ENCODE measurements at places on chromosomes 11 and 22. TPM values are rescaled to one million over a fixed set of nuclear protein-coding genes. Genes with fewer than 3 reads are reported as not detected.
A peak's percentile ranks its signal among the peaks of the same experiment; 100 is the strongest.

Gene MMP13
- not detected for total RNA-seq

Gene LDHAL6A
- not detected for total RNA-seq

Gene SYT13
- total RNA-seq: 0.19 TPM

Gene KLHL35
- 0.72 TPM for total RNA-seq

DNA sequence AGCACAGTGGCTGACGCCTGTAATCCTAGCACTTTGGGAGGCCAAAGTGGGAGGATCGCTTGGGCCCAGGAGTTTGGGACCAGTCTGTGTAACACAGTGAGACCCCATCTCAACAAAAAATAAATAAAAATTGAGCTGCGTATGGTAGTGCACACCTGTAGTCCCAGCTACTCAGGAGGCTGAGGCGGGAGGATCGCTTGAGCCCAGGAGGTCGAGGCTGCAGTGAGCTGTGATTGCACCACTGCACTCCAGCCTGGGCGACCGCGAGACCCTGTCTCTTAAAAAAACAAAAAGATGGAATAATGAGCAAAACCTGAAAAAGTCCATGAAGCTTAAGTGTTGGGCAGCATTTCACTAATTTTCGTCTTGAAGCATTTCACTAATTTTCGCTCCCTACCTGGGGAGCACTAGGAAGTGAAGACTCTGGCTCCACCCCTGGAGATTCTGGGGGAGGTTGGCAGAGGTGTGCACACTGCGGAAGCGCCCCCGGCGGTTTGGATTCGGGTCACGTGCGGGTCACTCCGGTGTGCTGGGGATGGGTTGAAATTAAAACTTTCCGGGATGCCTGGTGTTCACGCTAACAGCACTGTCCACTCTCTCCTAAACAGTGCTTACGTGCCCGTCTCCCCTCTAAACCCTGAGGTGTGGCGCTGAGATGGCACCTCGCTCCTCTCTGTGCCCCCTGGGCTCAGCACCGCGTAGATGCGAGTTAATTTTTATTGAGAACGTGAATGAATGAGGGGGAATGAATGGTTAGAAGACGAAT lies 906 bp upstream of the NAA40 start:
- no peak for ATAC-seq

DNA sequence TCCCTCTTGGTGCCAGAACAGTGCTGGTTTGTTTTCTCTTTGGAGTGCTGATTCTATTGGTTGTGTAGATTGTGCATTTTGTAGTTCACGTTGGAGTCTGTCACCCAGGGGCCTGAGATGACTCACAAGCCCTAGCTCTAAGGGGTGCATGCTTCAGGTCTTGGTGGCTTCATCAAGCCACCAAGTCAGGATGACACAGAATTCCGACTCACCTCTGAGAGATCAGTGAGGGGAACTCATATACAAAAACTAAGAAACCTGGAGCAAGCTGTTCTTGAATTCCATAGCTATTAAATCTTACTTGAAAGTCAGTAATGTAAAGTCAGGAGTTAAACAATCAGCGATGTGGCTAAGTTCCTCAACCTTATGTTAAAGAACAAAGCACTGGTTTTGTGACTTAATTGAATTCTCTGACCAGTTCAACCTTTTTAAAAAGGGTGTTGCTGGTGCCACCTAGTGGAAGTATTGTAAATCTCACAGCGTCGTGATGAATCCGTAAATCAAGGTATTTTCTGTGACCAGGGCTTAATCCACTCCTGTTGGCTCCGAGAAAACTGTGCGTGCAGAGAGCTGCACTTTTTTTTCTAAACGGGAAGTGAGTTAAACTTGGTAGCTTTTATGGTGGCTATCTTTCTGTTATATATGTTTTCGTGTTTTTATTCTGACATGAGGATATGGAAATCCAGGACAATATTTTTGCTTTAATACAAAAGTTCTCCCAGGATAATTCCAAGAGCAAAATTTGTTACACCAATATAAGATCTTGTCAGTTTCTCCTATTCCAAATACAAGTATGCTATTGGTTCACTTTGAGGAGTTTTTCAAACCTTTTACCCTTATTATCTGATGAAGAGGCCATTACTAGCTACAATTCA lies 14.6 kb downstream of the MMP13 start:
- no peak for ATAC-seq

GRCh38 chr11:134579724-134580609 lies 167.9 kb upstream of the B3GAT1 start:
- ATAC-seq: no peak

GRCh38 chr11:62145261-62145871 lies 21.6 kb downstream of the INCENP start:
- ATAC-seq: no peak

DNA sequence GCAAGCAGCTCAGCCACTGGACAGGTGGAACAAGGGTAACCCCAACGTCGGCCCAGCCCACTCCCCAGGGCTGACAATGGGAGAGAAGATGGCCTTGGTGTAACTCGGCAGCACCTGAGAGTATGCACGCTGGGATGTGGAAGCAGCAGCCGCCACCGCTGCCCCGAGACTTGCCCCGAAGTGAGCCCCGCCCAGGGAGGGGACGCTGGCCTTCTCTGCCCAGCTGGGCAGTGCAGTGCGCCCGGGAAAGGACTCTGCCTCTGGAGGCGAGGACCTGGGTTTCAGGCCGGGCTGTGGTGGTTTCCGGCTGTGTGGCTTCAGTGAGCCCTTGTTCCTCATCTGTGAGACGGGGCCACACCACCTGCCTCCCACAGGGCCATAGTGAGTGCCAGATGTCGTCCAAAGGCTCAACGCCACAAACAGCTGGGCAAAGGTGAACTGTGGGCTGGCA lies 8.6 kb upstream of the POLDIP3 start:
- no peak for ATAC-seq

DNA sequence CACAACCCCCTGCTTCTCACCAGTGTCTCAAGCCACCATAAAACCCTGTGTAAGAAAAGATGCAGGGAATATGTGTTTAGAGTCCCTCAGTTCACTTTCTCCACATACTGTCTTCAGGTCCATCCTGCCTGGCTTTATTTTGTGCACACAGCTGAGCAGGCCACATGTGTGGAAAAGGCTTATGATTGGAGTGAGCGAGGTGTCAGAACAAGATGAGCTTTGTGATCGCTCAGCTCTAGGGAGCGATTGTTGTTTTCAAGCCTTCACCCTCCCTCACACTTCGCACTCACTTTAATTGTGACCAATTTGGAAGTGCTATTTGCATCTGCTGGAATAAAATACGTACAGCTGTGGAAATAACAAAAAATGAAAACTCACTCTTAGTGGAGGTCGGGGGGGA lies 931.1 kb upstream of the TENM4 start:
- no peak for ATAC-seq

DNA sequence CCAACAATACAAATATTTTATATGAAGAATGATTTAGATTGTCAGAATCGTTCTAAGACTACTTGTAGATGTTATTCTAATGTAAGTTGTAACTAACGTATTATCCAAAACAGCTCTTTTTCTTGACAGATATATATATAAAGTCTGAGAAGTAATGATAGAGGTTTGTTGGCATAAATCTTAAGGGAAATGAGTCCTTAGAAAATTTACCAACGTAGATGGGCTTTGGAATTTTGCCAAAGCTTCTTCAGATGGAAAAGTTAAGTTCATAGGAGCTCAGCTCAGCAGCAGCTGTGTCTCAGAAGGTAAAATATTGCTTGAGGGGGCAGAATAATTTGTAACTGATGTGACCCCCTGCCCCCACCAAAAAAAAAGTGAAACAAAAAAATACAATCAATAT lies 66.7 kb downstream of the BID start:
- ATAC-seq: no peak

DNA sequence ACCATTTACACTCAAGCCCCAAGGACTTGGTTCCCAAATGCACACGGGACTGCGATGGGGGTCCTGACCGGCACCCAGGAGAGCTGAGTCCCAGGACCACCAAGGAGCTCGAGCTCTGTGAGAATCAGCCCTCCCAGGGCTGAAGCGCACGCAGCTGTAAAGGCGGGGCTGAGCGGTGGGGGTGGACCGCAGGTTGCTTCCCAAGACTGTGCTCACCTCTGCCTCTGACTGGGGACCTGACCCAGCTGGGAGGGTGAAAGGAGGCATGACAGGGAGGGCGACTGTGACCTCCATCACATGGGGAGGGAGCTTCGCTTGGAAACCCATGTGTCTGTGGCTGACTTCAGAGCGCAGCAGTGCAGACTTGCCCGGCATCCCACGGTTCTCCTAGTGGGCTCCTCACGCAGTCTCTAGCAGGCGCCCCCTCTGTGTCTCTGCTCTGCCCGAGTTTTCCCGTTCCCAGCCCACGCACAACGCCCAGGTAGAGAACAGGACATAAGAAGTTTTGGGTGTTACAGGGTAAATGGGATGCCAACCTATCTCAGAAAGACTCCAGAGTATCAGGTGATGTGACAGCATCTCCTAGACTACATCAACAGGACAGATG lies 15.4 kb upstream of the NAP1L4 start:
- no peak for ATAC-seq

GRCh38 chr22:49021131-49021925 lies 806.3 kb downstream of the BRD1 start:
- no peak for ATAC-seq

GRCh38 chr22:19035474-19036228 lies 86.6 kb downstream of the DGCR2 start:
- ATAC-seq: peak; percentile 26

DNA sequence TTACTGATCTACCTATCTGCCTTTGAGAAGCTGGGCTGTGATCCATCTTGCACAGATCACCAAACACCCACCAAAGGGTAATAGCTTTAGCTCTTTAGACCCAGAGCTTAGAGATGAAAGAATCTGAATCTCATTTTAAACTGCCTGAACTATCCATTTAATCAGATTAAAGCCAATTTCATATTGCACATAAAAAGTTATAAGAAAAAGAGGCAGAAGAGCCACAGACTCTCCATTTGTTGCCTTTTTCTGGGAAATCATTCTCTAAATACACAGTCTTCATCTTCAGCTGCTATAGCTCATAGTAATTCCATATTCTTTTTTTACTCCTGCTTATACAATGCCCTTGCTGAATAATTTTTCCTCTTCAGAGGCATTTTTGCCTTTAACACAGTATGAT lies 271.2 kb downstream of the DLG2 start:
- ATAC-seq: no peak

DNA sequence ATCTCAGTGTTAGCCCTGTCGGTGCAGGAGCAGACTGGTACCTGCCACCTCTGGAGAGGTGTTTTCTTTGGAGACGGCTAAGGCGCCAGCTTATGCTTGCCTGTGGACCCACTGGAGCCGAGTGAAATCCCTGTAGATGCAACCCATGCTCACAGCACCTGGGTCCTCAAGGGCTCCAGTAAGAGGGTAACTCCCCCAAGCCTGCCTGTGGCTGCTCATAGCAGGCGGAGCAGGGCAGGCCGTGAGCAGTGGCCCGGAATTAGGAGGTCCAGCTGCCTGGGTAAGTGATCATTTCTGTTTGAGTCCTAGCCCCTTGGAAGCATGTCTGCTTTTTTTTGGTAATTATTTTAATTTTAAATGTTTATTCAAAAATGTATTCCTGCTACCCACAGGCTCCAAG lies 43.8 kb downstream of the NAT10 start:
- ATAC-seq: no peak

DNA sequence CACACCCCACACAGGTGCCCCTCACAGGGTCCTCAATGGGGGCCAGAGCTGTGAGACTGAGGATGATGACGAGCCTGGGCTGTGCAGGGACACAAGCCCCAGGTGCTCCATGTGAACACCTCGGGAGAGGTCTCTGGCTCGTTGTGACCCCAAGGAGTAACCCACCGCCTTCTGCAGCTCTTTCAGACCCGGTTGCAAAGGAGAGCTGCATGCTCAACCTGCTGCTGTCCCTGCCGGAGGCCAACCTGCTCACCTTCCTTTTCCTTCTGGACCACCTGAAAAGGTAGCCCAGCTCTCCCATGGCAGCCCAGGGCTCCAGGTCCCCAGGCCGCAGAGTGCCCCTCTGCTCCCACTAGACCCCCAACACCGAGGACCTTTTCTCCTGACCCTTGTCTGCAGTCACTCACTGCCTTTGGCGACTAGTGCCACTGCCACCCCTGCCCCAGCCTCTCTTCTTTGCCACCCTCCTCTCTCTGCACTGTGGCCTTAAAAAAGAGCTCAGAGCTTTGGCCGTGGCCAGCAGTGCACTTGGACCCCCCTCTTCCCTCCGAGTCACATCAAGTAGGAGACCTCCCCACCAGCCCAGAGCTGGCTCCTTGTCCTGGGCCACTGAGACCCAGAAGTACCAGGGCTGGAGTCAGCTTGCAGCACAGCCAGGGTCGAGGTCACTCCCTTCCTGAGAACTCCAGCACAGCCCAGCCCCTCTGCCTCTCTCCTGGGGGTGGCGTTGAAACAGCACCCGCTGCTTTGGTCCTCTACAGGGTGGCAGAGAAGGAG lies 133.7 kb downstream of the BCR start:
- ATAC-seq: no peak

- ATAC-seq: no peak
Observed at GRCh38 chr11:69348414-69349235, 54.7 kb downstream of the MYEOV start.

DNA sequence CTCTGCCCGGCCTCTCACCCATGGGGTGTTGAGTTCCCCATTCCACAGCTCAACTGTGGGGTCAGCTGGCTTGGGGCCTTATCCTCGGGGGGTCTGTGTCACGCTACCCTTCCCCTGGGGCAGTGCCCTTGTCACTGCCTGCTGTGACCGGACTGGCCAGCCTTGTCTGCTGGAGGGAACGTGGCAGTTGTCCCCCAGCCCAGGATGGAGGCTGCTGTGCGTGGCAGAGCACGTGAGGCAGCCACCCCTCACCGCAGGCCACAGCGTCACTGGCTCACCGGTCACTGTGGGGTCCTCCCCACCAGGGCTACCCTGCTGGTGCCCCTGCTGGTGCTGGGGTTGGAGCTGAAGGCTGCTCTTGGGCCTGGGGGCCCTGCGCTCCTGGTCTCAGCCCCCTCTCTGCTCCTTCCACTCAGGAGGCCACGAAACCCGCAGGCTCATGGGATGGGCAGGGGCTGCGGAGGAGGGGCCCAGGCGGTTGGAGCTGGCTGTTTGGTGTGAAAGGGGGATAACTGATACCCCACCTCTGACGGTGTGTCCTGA lies 13.4 kb downstream of the BRSK2 start:
- ATAC-seq: no peak

- ATAC-seq: no peak
Observed at GRCh38 chr11:103325686-103326069, 216.5 kb downstream of the DYNC2H1 start.

DNA sequence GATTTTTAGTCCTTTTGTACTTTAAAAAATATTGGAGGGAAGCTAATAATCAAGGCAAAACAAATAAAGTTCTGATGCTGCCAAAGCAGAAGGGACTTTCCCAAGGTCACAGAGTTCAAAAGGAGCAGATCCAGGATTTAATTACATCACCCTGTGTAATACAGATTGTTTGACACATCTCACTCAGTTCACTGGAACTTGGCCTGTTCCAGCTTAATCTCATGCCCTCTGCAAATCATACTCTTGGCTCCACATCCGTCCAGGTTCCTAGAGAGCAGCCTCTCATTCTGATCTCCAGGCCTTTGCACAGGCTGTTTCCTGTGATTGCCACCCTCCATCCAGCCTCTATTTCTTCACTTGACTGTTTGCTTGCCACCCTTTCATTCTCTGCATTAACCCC lies 151.7 kb downstream of the SPON1 start:
- no peak for ATAC-seq

GRCh38 chr22:36235585-36235984 lies 3.7 kb downstream of the APOL2 start:
- ATAC-seq: no peak
